ENCODE measurements at places on chromosomes 12 and 14.

DNA sequence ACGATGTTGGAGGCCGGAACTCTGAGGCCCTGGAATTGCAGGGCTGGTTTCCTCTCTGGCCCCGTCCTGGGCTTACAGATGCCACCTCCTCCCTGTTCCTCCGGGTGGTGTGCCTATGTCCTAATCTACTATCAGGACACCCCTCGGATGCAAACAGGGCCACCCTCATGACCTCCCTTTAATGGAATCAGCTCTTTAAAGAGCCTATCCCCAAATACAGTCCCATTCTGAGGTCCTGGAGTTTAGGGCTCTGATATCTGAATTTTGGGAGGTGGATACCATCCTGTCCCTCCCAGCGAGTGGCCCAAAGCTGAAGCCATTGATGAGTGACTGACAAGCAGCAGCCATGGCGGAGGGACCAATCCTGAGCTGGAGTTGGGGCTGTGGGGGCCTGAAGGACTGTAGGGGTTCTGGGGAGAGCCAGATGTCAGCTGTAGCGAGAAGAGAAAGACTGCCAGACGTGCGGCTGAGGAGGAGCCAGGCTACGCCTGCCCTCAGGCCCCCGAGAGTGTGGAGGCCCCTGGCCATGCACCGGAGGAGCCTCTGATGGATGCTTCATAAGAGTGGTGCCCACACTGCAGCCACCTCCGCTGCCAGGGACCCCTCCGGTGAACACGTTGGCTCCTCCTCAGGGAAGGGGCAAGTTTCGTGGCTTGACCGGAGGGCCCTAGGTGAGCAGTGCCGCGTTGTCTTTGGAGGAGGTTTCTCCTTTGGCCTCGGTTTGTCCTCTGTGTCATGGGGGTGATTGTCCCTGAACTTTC lies 100.2 kb downstream of the KIF26A start:
- peak; percentile 20 for DNase-seq

GRCh38 chr14:52977798-52978197 lies 26.9 kb upstream of the FERMT2 start:
- no peak for DNase-seq

- DNase-seq = no peak
Measured at GRCh38 chr12:76041406-76041805, 9.8 kb upstream of the PHLDA1 start.

DNA sequence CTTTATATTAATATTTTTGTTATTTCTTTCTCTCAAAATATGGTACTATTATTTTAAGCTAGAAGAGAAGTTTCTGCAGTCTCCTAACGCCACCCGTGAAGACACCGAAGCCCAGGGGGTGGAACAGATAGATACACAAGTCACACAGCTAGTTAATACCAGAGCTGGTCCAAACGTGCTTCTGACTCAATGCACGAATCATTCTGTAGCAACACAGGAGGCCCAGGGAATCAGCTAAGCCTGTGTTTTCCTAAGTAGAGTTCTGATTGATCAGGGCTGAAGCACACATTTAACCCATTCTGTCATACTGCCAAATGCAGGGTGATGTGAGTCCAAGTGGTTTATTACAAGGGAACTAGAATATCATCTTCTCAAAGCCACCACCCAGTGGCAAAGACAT lies 116.9 kb upstream of the PWP1 start:
- DNase-seq = no peak

GRCh38 chr14:27184427-27184826 lies 586.6 kb upstream of the NOVA1 start:
- DNase-seq = no peak

DNA sequence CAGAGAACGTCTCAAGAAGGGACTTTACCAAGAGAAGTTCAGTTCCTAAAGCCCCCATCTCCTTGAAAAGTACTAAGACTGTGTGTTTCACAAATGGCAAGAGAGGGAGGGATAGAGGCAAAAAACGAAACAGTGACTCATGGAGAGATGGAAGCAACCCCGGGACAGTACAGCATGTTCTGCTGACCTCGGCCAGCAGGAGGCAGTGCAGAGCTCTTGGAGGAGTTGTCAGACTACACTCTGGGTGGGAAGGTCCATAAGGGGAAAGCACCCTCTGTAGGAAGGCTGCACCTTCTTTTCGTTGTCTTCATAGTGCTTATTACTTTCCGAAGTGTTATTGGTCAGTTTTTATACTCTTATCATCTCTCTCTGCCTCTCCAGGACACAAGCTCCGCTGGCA lies 525.2 kb upstream of the CCDC196 start:
- DNase-seq = peak; percentile 75

GRCh38 chr12:40224439-40225291 lies at the start of gene LRRK2:
Gene LRRK2 (plus strand): TSS chr12:40224997. CDS start chr12:40225132, 135 bp downstream.
- peak; percentile 62 for DNase-seq

GRCh38 chr14:68306265-68306933 lies 486.5 kb downstream of the ZFP36L1 start:
- no peak for DNase-seq

GRCh38 chr14:100905166-100905565 lies 1.6 kb upstream of the RTL1 start:
- DNase-seq = no peak

All from H9 (cell line).